CD4-positive, alpha-beta T cell treated with Interleukin-15 for 1 hour (primary cell): ENCODE measurements at places on chromosomes 7 and 10.

DNA sequence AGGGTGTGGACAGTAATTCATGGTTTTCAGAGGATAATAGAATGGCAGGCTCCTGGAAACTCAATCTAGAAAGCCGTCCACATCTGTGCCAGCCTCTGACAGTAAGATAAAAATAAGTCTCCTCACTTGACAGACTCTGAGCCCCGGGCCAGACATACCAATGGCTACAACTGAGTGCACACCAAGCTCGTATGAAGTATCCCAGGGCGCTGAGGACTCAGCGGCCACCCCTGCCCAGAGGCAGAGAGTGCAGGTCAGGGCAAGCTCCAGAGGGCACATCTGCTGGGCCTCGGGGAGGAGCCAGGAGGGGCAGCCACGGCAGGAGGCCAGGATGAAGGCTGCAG, 262.8 kb upstream of the TCERG1L start:
- DNase-seq, result no peak

DNA sequence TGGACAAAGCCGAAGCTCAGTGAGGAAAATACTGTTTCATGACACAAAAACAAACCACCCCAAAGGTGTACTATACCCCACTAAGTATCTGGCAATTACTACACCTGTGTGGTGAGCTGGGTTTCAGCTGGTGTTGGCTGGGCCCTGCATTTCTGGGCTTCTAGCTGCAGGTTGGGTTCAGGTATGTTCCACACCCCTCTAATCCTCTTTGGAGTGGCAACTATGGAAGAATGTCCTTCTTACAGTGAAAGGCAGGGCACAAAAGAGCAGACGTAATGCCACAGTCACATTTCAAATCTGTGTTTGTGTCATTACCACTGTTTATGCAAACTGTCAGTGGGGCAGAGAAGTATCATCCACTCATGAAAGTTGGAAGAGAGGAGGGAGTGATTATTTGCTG, 201.5 kb upstream of the FZD1 start:
- no peak for DNase-seq

DNA sequence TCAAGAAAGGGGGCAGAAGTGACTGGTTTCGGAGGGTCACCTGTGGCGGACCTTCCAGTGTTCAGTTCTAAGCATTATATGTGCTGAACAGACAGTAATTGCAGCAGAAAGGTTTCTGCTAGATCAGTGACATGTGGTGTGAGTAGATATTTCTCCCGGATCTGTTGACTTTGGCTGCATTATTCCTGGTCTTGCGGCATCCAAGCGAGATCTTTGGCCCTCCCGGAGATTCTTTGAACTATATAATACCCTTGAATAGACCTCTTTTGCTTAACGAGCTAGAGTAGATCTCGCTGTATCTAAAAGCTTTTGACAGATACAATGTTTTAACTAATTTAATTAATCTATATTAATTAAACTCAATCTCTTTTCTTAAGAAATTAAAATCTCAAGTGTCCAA, 99.8 kb downstream of the PTN start:
- no peak for DNase-seq

- DNase-seq, result no peak
Observed at GRCh38 chr10:76206797-76207352, 775.5 kb downstream of the LRMDA start.

DNA sequence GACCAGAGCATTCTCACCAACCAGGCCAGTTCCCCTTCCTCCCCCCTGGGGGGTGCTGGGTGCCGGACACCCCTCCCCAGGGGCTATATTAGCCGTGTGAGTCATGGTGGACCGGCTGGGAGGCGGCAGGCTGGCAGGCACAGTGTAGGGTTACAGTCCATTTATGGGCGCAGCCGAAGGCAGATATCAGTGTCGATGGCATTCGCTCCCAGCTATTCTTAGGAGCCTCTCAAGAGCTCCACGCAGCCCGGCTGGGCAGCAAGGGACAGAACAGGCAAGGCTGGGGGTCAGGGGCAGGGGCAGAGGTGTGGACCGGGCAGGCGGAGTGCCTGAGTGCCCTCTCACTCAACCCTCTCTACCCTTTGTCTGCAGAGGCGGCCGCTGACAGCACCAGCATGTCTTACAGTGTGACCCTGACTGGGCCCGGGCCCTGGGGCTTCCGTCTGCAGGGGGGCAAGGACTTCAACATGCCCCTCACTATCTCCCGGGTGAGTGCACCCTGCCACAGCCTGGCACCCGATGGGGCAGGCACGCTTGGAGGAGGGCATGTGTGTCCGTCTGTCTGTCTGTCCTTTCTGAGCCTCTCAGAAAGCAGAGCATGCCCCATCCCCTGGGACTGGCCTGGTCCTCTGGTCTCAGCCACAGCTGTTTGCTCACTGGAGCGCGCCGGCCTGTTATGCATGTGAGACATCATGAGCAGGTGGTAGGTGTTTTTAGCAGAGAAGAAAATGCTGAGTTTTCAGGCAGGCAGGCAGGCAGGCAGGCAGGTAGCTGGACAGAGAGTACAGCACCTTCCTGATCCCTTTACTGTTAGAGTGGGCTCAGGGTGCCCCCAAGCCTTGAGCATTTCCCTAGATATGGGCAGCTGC, at the start of gene LDB3:
Gene LDB3, plus strand, starts transcription at position 215 of the 869 bp plus-strand sequence. Its CDS starts 181 bp downstream, at position 396.
- DNase-seq, result no peak

DNA sequence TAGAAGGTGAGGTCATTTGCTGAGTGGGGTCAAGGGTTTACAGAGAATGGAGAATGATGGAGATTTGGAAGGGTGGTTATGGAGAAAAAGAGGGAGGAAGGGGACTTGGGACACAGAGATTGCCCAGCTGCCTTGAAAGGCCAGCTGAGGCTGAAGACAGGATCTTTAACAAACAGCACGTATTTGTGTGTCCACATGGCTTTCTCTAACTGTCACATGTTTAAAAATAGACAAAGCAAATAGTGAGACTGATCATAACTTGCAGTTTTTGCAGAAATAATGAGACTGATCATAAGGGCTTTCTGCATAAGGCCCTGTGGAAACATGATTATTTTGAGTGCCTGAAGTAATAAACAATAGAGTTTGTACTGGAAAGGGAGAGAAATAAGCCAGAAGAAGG, 212.7 kb downstream of the HDAC9 start:
- no peak for DNase-seq

- DNase-seq, result no peak
Observed at GRCh38 chr10:89543841-89544240, 8.4 kb upstream of the SLC16A12 start.

GRCh38 chr10:114618722-114619121, 39.4 kb downstream of the ABLIM1 start:
- no peak for DNase-seq

- DNase-seq, result no peak
Observed at GRCh38 chr10:132788180-132788830, 2.4 kb upstream of the NKX6-2 start.

GRCh38 chr7:510782-511281, 8.8 kb downstream of the PDGFA start:
- DNase-seq, result no peak

- DNase-seq, result peak; percentile 75
Observed at GRCh38 chr7:64876792-64877713, 26.0 kb upstream of the ZNF273 start.
